ENCODE measurements at places on chromosomes 4 and X. TPM values are rescaled to one million over a fixed set of nuclear protein-coding genes. Genes with fewer than 3 reads are reported as not detected.

The GPRASP1 gene
- total RNA-seq = 16.1 TPM

The NAA11 gene
- total RNA-seq = not detected

The GLRA2 gene
- not detected for total RNA-seq

The ALAS2 gene
- total RNA-seq = 1.3 TPM

The PLRG1 gene
- 38.1 TPM for total RNA-seq

The RTL9 gene
- 0.32 TPM for total RNA-seq

The LRRC66 gene
- 0.33 TPM for total RNA-seq

The RRH gene
- total RNA-seq = 0.66 TPM

- no peak for DNase-seq
- H3K4me1 ChIP-seq = no peaks in the 10 kb centered on the region
- H3K27me3 ChIP-seq = peaks cover 6% of the 10 kb centered on the region
- no peak overlapping the region for H3K4me3 ChIP-seq
- H3K27ac ChIP-seq = no peak overlapping the region
Observed at GRCh38 chrX:69844636-69845035, 205.1 kb downstream of the AWAT2 start.

- DNase-seq = no peak
- H3K27me3 ChIP-seq = no peaks in the 10 kb centered on the region
- no peaks in the 10 kb centered on the region for H3K4me1 ChIP-seq
- H3K36me3 ChIP-seq = no peaks in the 10 kb centered on the region
Observed at GRCh38 chrX:96372313-96373046, 312.2 kb upstream of the DIAPH2 start.

DNA sequence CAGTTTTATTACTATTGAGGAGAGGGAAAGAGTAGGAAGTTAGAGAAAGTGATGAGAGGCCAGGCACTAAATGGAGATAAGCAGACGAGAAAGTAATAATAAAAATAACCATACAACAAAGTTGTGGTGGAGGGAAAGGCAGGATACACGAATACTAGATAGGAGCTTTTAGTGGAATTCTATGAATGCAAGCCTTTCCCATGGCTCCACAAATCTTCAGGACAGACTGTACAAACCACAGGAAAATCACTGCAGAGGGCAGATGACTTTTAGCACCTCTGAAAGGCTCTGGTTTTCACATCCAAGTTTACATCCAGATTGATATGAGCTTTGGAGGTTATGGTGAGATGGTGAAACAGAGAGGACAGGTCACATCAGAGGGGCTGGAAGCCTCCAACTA, 41.5 kb downstream of the TNIP3 start:
- H3K36me3 ChIP-seq = no peaks in the 10 kb centered on the region
- H3K4me3 ChIP-seq = no peak overlapping the region
- no peaks in the 10 kb centered on the region for H3K27me3 ChIP-seq
- DNase-seq = no peak

- H3K27ac ChIP-seq = no peak overlapping the region
- H3K4me3 ChIP-seq = no peak overlapping the region
- H3K4me1 ChIP-seq = no peaks in the 10 kb centered on the region
Observed at GRCh38 chr4:101960431-101960830, 169.9 kb downstream of the BANK1 start.

DNA sequence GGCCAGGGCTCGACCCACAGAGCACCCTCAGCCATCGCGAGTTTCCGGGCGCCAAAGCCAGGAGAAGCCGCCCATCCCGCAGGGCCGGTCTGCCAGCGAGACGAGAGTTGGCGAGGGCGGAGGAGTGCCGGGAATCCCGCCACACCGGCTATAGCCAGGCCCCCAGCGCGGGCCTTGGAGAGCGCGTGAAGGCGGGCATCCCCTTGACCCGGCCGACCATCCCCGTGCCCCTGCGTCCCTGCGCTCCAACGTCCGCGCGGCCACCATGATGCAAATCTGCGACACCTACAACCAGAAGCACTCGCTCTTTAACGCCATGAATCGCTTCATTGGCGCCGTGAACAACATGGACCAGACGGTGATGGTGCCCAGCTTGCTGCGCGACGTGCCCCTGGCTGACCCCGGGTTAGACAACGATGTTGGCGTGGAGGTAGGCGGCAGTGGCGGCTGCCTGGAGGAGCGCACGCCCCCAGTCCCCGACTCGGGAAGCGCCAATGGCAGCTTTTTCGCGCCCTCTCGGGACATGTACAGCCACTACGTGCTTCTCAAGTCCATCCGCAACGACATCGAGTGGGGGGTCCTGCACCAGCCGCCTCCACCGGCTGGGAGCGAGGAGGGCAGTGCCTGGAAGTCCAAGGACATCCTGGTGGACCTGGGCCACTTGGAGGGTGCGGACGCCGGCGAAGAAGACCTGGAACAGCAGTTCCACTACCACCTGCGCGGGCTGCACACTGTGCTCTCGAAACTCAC, 3.6 kb downstream of the MID1IP1 start:
- no peaks in the 10 kb centered on the region for H3K4me1 ChIP-seq
- peaks cover 20% of the 10 kb centered on the region for H3K27me3 ChIP-seq
- DNase-seq = peak; percentile 49
- H3K27ac ChIP-seq = peak overlapping the region; percentile 87
- no peaks in the 10 kb centered on the region for H3K36me3 ChIP-seq
- H3K4me3 ChIP-seq = peak overlapping the region; percentile 69

DNA sequence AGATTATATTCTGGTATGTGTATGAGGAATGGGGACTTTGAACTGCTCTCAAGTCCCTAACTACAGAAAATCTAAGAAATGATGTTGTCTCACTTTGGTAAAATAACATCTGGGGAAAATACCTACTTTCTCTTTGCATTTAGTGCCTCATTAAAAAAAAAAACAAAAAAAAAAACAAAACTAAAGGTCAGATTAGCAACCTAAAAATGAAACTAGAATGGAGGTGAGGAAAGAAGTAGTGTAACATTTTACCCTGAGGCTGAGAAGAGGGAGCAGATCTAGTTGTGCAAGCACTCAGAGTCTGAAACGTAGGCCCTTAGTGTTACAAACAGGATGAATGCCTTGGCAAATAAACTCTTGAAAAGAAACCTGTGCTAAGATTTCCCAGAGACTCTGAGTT, 56.0 kb downstream of the VGLL1 start:
- H3K27me3 ChIP-seq = peaks cover 19% of the 10 kb centered on the region
- no peak for DNase-seq
- H3K27ac ChIP-seq = no peak overlapping the region
- no peaks in the 10 kb centered on the region for H3K4me1 ChIP-seq

DNA sequence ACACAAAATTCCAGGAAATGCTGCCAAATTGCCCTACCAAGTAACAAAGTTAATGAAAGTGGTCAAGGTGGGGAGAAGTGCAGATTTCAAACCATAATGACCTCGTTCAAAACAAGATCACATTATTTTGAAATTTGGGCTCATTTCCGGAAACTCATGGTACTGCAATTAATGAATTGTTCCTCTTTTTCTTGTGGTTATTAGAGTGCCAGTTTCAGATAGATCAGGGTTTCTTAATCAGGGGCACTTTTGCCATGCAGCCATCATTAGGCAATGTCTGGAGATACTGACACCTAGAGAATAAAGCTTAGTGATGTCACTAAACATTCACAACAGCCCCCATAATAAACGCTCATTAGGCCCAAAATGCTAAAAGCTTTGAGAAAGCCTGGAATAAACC, 381.5 kb upstream of the GALNT7 start:
- H3K36me3 ChIP-seq = no peaks in the 10 kb centered on the region
- H3K27me3 ChIP-seq = no peaks in the 10 kb centered on the region
- H3K27ac ChIP-seq = no peak overlapping the region
- H3K4me1 ChIP-seq = no peaks in the 10 kb centered on the region
- DNase-seq = no peak

DNA sequence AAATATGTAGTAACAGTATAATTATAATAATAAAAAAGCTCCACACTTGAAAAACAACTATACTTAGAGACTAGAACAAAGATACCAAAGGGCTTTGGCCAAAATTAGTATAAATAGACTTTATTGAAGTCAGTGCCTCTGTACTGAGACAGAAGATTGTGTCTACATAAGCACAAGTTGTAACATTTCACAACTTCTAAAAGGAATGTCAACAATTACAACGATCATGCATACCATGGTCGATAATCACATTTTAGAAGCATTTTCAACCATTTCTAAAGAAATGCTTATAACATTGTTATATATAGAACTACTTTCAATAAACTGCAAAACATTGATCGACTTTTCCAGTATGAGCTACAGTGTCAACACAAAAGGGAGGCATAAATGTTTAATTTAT, 57.0 kb downstream of the DHX15 start:
- no peak for DNase-seq
- no peak overlapping the region for H3K27ac ChIP-seq
- H3K36me3 ChIP-seq = no peaks in the 10 kb centered on the region

- DNase-seq = no peak
- H3K27ac ChIP-seq = no peak overlapping the region
- H3K36me3 ChIP-seq = no peaks in the 10 kb centered on the region
- no peak overlapping the region for H3K4me3 ChIP-seq
- H3K4me1 ChIP-seq = no peaks in the 10 kb centered on the region
Observed at GRCh38 chr4:133493776-133494175, 344.7 kb downstream of the PCDH10 start.

DNA sequence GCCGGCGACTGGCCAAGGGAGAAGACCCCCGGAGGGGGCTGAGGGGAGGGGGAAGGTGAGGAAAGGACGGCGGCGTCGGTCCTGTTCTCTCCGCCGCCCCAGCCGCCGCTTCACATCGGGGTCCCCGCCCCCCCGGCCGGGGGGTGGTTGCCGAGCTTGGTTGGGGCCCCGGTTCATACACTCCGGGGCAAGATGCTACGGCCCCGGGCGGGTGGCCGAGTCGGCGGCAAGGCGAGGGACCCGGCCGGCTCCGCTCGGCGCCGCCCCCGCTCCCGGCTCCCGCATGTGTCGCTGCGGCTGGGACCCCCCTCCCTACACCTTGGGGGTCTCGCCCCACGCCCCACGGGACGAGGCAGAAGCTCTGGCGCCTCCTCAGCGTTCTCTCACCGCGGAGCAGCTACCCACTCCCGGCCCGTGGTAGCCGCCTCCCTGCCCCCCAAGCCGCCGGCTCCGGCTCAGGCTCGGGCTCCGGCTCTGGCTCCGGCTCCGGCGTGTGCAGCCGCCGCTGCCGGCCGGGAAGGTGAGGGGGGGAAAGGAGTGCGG, 461 bp downstream of the FBXW7 start:
- no peaks in the 10 kb centered on the region for H3K36me3 ChIP-seq
- no peak for DNase-seq
- H3K4me1 ChIP-seq = peaks cover 13% of the 10 kb centered on the region
- H3K4me3 ChIP-seq = peak overlapping the region; percentile 84
- no peaks in the 10 kb centered on the region for H3K27me3 ChIP-seq

- H3K27me3 ChIP-seq = peaks cover under 1% of the 10 kb centered on the region
- no peak overlapping the region for H3K27ac ChIP-seq
- DNase-seq = no peak
Observed at GRCh38 chrX:22526339-22526738, 253.6 kb downstream of the CBLL2 start.

Measured in breast epithelium (tissue), 4 donors.